ENCODE measurements at places on chromosomes 16 and 17. TPM values are rescaled to one million over a fixed set of nuclear protein-coding genes. Genes with fewer than 3 reads are reported as not detected.

- no peak for DNase-seq
Measured at GRCh38 chr17:36858119-36859002, 78.9 kb upstream of the LHX1 start.

Gene CTF1
- total RNA-seq: 9.8 TPM

Gene ANKRD40CL
- not detected for total RNA-seq

- no peak for DNase-seq
Measured at GRCh38 chr17:63498626-63499195, 21.9 kb downstream of the ACE start.

DNA sequence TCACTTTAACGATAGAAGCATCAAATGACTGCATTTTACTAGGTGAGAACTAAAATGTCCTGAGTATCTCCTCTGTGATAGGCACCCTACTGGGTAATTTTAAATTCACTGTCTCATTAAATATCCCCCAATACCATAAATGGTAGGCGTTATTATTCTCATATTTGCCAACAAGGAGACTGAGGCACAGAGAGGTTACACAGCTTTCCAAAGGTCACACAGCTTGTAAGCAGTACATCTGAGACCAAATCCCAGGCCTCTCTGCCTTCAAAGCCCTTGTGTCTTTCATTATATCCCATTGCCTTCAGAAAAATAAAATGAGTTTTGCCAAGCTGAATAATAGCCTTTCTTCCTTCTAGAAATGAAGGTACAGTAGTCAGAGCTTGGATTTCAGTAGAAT lies 502.6 kb downstream of the HAPSTR1 start:
- no peak for DNase-seq

DNA sequence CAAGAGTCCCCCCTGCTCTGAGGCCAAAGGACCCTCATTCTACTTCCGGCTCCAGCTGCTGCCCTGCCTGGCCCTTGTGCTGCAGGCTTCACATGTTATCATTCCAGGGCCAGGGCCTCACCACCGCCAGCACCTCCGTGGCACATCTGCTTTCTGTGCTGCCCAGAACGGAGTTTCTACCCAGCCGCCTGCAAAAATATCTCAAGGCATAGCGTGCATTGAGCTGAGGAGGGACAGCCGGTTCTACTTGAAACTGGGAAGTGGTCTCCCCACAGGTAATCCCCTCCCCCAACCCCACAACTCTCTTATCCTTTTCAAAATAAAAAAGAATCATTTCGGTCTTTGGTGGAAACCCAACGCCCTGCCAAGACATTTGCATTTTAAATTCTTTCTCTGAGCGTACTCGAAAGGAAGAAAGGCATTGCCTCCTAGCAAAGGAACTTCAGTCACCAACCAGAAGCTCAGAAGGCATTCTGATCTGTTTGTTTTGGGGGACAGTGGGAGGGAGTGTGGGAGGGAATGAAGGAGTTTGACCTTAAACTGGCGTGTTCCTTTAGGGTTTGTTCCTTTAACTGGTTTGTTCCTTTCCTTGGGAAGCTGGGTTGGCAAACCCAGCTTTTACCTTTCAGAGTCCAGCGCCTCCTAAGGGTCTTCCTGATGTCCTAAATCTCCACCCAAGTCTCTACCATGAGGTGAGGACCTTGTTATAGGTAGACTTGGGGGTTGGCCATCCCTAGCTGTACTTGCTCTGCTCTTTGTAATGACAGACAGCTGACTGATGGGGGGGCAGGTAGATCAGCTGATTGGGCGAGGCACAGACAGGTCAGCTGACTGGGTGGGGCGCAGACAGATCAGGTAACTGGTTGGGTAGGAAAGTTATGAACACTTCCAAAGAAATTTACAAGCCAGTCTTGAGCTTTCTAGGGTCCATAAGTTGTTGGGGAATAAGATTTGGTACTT lies 33.4 kb upstream of the PIK3R6 start:
- DNase-seq: no peak

DNA sequence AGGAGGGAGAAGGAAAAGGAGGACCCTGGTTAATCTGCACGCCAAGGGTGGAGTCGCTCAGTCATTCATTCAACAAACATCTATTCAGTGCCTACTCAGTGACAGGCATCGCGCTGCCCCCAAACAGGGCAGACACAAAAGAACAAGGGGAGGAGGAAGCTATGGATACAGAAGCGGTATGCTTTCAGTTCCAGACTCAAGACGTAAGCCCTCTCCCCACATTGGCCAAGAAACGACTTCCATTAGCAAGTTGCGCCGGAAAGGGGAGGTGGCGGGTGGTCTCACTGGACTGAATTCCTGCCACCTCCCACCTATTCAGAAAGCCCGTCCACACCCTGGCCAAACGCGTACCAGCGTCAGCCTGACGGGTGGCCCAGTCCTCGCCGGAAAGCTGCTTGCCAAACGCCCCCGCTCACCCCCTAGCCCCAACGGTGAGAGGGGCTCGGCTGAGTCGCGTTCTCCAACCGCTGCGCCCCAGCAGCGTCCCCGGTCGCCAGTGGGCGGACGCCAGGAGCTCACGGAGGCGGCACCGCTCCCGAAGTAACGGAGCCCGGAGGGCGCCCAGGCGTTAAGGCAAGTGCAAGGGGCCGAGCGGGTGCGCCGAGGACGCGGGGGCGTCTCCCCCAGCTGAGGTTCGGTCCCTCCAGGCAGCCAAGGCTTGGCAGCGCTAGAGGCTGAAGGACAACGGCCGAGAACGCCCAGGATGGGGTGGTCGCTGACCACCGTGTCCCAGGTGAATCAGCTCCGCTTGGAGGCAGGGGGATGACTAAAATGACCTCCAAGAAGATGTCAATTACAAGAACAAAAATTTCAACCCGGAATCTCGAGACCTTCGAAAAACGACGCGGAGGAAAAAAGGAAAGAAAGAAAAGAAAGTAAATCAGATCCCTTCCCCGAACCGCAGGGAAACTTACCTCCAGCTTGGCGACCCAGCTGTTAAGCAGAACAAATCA lies 470.7 kb downstream of the SOX9 start:
- peak; percentile 27 for DNase-seq

Gene MT1H
- total RNA-seq: not detected

- no peak for DNase-seq
Measured at GRCh38 chr16:69100071-69100691, 5.3 kb upstream of the HAS3 start.

Gene ZG16B
- 0.35 TPM for total RNA-seq

GRCh38 chr16:57728336-57729181 lies 7.0 kb upstream of the KATNB1 start:
- no peak for DNase-seq

Data from right cardiac atrium (tissue), 5 donors.